ENCODE measurements at places on chromosomes 4 and X. TPM values are rescaled to one million over a fixed set of nuclear protein-coding genes. Genes with fewer than 3 reads are reported as not detected.

DNA sequence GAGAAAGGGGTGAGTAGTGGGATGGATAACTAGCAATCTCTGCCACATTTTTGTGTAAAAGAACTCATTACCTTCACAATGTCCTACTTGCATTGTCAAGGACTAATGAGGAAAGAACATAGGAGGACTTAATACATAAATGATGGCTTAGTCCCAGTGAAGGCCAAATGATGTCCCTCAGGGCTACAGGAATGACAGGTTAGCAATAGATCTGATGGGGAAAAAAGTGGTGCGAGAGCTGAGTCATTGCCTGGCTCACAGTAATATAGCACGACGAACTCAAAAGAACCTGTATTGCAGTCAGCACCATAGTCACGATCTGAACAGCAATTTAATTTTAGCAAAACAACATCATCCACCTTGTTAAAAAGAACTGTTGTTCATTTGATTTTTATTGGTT lies 70.9 kb upstream of the ARHGAP36 start:
- no peak for DNase-seq

DNA sequence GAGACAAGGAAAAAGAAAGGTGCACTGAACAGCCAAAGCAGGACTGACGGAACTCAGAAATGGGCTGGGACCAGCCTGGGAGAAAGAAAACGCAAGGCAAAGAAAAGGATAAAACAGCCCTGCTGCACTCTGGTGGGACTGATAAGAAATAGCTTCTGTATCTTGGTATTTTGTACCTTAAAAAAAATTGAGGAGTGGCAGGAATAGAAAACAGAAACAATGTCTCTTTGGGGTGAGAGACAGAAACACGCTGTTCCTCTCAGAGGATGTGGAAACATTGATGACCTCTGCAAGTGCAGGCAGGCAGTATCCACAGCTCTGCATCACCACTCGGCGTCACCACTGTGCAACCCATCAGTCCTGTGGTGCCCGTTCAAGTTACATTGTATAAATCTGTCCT lies 152.5 kb upstream of the SPRY1 start:
- peak; percentile 44 for DNase-seq

- no peak for DNase-seq
Observed at GRCh38 chr4:165048170-165048569, 5.5 kb upstream of the TRIM75 start.

H2BW2 gene
- total RNA-seq = not detected
